ENCODE measurements at places on chromosomes 3 and 15.

DNA sequence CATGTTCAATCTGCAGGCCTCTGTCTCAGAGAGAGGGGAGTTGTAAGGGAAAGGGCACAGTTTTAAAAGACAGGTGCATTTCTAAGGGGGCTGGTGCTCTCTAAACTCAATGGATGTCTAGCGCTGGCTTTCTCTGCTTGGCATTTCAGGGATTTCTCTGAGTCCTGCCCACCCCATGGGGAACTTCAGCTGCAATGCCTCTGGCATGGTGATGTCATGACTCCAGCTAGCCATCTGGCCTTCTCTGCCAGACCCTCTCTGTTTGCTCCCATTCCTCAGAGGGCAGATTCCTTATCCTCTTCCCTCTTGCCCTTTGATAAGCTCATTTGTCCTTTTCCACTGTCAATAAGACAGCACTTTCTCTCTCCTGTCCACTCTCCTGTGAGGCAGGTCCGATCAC is 40.8 kb downstream of the RPLP1 start:
- no peak for DNase-seq

DNA sequence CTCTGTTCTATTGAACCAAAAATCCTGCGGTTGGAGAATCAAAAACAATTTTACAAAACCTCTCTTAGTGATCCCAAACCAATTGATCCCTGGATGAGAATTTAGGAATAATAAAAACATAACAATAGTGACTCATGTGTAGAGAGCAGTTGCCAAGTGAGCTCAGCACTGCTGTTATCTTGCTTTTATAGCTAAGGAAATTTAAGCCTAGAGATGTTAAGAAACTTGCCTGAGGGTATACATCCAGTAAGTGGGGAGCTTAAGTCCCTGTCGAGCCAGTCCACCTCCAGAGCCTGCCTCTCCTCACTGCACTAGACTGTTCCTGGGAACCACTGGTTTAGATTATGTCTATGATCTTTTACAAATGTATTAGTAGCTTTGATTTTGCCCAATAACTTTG is 358.4 kb upstream of the LMCD1 start:
- DNase-seq = no peak

- DNase-seq = no peak
Measured at GRCh38 chr3:141052201-141053069, 1.3 kb downstream of the SPSB4 start.

- peak; percentile 19 for DNase-seq
Measured at GRCh38 chr15:31385736-31386135, 59.1 kb downstream of the KLF13 start.

- DNase-seq = no peak
Measured at GRCh38 chr3:152405915-152406802, 137.4 kb downstream of the MBNL1 start.

DNA sequence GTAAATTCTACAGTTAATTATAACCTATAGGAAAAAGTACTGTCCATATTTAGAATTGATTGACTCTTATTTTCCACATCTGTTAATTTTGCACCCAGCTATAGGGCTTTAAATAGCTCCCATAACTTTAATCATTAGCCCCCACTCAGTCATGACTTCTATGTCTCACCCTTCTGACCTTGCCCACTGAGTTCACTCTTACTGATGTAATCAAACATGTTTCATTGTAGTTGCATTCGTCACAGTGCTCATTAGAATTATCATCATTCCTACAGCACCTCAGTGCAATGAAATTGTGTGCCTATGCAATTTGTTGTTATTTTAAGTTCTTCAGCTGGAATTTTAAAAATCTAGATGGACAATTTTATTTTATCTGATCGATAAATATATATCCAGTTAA is 151.4 kb downstream of the TIGIT start:
- no peak for DNase-seq

DNA sequence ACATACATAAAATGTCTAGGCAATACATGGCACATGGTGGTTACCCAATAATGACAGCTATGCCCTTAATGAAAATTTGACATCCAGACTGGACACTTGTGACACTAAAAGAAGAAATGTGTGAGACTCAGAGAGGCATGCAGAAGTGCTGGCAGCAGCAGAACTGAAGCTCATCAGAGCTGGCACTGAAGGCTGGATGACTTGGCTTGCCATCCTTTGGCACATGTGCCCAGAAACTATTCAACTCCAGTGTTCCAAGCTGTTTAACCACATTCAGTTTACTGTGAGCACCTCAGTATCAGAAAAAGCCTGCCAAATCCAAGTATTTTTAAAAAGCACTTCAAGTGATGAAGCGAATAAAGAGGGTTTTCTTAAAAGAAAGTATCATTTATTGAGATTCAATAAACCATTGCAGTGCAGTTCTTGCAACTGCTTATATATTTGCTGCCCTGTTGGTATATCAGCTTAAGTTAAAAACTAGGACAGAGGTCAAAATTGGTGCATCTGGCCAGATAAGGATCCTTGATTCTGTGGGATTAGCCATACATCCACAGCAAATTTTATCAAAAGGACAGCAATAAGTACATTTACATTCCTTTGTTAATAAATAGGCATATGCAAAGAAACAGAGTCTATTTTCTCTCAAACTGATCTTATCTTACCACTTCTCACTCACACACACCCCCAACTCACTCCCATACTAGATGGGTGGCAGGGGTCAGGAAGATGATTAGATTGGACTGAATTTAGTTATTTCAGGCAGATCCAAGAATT is 15.8 kb downstream of the IGSF11 start:
- no peak for DNase-seq

DNA sequence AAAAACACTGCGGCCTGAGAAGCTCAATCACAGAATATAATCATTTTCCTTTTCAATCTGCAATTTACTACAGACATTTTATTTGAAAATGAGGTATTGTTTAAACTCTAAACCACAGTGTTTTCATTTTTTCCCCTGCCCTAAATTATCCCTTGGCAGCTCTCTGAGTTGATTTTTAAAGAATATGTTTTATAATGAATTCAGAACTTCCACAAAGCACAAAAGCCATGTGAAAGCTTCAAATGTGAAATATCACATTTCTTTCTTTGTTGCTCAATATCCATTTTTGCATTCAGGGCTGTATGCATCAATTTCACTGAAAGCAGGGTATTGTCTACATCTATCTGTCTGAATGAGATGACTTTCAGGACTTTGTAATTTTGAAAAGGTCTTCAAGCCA is 813.6 kb upstream of the ALCAM start:
- DNase-seq = no peak

Data from ascending aorta (tissue), 2 donors.